ENCODE measurements at places on chromosomes 2 and 18. TPM values are rescaled to one million over a fixed set of nuclear protein-coding genes. Genes with fewer than 3 reads are reported as not detected.

BMP10 gene
- not detected for total RNA-seq

RASGRP3 gene
- 16.2 TPM for total RNA-seq

ICOS gene
- total RNA-seq: 2.0 TPM

SULT1C4 gene
- total RNA-seq: not detected

GRCh38 chr2:222993920-222994650, 57.9 kb upstream of the KCNE4 start:
- no peaks in the 10 kb centered on the region for H3K27me3 ChIP-seq
- H3K36me3 ChIP-seq: no peaks in the 10 kb centered on the region
- peak overlapping the region; percentile 60 for H3K4me3 ChIP-seq
- peak overlapping the region; percentile 85 for H3K27ac ChIP-seq
- DNase-seq: peak; percentile 72
- peaks cover 11% of the 10 kb centered on the region for H3K4me1 ChIP-seq

DNA sequence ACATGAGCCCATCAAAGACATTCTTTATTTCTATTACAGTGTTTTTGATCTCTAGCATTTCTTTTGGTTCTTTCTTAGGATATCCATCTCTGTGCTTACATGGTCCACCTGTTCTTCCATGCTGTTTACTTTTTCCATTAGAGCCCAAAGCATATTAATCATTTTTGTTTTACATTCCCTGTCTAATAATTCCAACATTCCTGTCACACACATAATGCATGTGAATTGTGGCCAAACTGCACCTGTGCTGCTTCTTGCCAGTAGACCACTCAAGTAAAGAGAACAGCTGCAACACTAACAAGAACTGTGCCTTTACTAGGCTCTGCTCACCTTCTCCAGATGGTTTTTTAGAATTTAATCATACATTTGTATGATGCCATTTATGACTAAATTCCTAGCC, 103.0 kb downstream of the PTH2R start:
- no peak overlapping the region for H3K4me3 ChIP-seq
- DNase-seq: no peak

GRCh38 chr2:18122544-18123210, 244.2 kb downstream of the KCNS3 start:
- no peaks in the 10 kb centered on the region for H3K36me3 ChIP-seq
- DNase-seq: no peak
- no peaks in the 10 kb centered on the region for H3K27me3 ChIP-seq
- peaks cover 30% of the 10 kb centered on the region for H3K4me1 ChIP-seq

DNA sequence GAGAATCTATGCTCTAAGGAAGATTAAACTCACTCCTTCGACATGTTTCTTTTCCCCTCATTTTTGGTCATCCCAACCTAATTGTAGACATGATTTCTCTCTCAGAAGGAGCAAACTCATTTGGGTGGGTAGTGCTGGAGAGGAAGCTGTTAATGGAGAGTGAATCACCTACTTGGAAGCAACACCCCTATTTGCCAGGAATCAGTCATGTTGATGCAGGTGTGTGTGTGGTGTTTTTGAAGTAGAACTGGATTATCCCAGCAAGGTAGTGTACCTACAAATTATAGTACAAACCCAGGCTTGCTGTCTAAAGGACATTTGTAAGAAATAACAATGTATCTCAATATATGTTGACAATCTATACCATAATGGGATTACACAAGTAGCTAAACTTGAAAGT, 186.4 kb downstream of the EPHA4 start:
- no peak for DNase-seq
- no peaks in the 10 kb centered on the region for H3K36me3 ChIP-seq
- no peak overlapping the region for H3K4me3 ChIP-seq
- no peak overlapping the region for H3K27ac ChIP-seq
- H3K27me3 ChIP-seq: no peaks in the 10 kb centered on the region

- no peaks in the 10 kb centered on the region for H3K27me3 ChIP-seq
- peak within 1 kb of the TSS; percentile 69 for H3K27ac ChIP-seq
- H3K4me1 ChIP-seq: no peaks in the 10 kb centered on the region
- peak; percentile 15 for DNase-seq
Measured at GRCh38 chr2:202871300-202872141, at the start of gene ICA1L. ICA1L (minus strand) TSS chr2:202871766; CDS start chr2:202829009, 42,757 bp downstream.

GRCh38 chr2:47346638-47347037, 56.3 kb upstream of the MSH2 start:
- no peak for DNase-seq
- H3K4me3 ChIP-seq: no peak overlapping the region
- H3K36me3 ChIP-seq: no peaks in the 10 kb centered on the region
- peaks cover 10% of the 10 kb centered on the region for H3K4me1 ChIP-seq

DNA sequence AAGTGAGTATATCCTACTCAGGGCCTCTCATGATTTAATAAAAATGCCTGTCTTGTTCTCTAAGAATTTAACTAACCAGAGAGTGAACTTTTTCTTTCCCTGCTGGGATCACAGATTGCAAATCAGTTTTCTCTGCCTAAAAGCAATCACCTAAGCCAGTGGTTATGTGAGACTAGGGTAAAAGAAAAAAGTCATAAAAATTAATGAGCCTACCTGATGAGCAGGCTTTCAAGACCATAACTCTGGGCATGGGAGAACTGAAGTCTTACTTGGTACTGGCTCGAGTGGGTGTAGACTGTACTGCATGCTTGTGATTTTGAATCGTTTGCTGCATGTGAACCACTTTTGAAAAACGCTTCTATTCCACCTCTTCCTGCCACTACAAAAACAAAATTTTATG, 1677.0 kb upstream of the LRRTM1 start:
- DNase-seq: no peak
- no peaks in the 10 kb centered on the region for H3K36me3 ChIP-seq
- no peak overlapping the region for H3K4me3 ChIP-seq
- H3K27me3 ChIP-seq: no peaks in the 10 kb centered on the region
- H3K4me1 ChIP-seq: no peaks in the 10 kb centered on the region
- no peak overlapping the region for H3K27ac ChIP-seq

- DNase-seq: no peak
- H3K27ac ChIP-seq: no peak overlapping the region
- H3K4me1 ChIP-seq: peaks cover 11% of the 10 kb centered on the region
- H3K4me3 ChIP-seq: no peak overlapping the region
Measured at GRCh38 chr2:218255446-218255845, 5.4 kb upstream of the GPBAR1 start.

DNA sequence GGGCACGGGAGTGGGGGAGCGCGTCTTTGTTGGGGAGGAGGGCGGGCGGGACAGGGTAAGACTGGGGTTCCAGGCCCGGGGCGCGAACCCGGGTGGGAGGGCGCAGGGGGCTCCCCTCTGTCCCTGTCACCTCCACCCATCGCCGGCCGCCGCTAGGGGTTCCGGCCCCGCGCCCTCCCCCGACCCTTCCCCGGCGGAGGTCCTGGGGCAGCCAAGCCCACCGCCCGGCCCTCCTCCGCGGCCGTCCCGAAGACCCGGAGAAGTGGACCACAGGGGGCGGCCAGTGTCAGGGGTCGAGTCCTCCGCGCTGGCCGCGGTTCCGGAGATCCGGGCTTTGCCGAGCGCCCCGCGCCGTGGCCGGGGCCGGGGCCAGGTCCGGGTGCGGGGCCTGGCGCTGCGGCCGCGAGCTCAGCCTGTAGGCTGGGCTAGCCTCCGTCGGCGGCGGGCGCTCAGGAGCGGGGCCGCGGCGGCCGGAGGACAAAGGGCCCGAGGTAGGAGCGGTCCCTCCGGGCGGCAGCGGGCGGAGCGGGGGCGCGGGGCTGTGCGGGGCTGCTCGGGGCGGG, 16.6 kb upstream of the E2F6 start:
- H3K36me3 ChIP-seq: no peaks in the 10 kb centered on the region
- peak overlapping the region; percentile 62 for H3K4me3 ChIP-seq
- H3K27ac ChIP-seq: no peak overlapping the region
- H3K27me3 ChIP-seq: no peaks in the 10 kb centered on the region
- H3K4me1 ChIP-seq: no peaks in the 10 kb centered on the region

GRCh38 chr2:198762441-198762840, 695.3 kb downstream of the SATB2 start:
- no peak overlapping the region for H3K27ac ChIP-seq
- DNase-seq: no peak
- no peak overlapping the region for H3K4me3 ChIP-seq
- H3K36me3 ChIP-seq: no peaks in the 10 kb centered on the region

All from thoracic aorta (tissue), 2 donors.